HT-29 (cell line): ENCODE measurements at places on chromosomes 13 and 19. TPM values are rescaled to one million over a fixed set of nuclear protein-coding genes. Genes with fewer than 3 reads are reported as not detected.

The SYNGR4 gene
- 0.34 and 1.2 TPM in 2 replicates for total RNA-seq

The CFAP97D2 gene
- not detected in 2 replicates for total RNA-seq

The ERICH4 gene
- total RNA-seq = not detected in 2 replicates

The LMTK3 gene
- 11.4 and 12.2 TPM in 2 replicates for total RNA-seq

The RPS5 gene
- 5,822 and 6,132 TPM in 2 replicates for total RNA-seq

The FXYD7 gene
- total RNA-seq = not detected in 2 replicates

The ZNF221 gene
- total RNA-seq = 0.68 and 0.97 TPM in 2 replicates

The ZNF560 gene
- total RNA-seq = not detected in 2 replicates

The ZNF723 gene
- total RNA-seq = not detected in 2 replicates

The NRTN gene
- 0.21 TPM in 1 of 2 replicates, not detected in the other for total RNA-seq

The KLK6 gene
- total RNA-seq = 352 and 367 TPM in 2 replicates

The ADGRE3 gene
- total RNA-seq = not detected in 2 replicates

The LILRA1 gene
- total RNA-seq = not detected in 2 replicates

The ZNF540 gene
- 0.03 TPM in 1 of 2 replicates, not detected in the other for total RNA-seq

The KLK14 gene
- total RNA-seq = not detected in 2 replicates

The SIGLEC7 gene
- not detected in 2 replicates for total RNA-seq

The LYPD5 gene
- total RNA-seq = 0.05 and 0.23 TPM in 2 replicates
